ENCODE measurements at places on chromosomes 11 and 22.

DNA sequence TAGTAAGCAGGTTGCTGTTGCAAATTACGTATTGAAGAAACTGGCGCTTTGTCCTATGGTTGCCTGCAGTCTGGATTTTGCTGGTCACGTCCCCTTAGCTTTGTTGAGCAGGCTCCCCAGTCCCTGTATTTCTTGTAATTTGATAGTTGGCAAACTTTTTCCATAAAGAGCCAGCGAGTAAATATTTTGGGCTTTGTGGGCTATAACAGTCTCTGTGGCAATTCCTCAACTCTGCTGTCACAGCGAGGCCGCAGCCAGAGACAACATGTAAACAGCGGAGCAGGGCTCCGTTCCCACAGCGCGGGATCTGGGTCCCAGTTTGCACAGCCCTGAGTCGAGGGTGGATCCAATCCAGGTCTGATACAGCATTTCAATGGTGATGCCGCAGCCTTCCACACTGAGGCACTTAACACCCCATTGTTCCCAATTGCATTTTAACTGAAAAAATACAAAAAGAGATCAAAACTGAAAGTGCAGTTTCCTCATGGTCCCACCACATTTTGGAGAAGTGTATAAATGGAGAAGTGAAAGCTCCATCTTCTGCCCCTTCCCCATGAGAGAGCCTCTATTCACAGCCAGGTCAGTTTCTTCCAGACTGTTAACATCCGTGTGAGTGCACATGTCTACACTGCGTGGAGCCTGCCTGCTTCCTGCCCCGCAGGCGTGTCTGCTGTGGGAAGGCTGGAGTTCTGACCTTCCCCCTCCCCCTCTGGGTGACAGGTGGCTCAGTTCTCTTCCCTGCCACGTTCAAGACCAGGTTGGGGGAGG, 89.1 kb downstream of the RPS6KA4 start:
- peak; percentile 43 for DNase-seq

- no peak for DNase-seq
Observed at GRCh38 chr11:108559904-108560303, 33.7 kb downstream of the EXPH5 start.

GRCh38 chr11:44430140-44430539, 120.2 kb upstream of the ALX4 start:
- DNase-seq = no peak

DNA sequence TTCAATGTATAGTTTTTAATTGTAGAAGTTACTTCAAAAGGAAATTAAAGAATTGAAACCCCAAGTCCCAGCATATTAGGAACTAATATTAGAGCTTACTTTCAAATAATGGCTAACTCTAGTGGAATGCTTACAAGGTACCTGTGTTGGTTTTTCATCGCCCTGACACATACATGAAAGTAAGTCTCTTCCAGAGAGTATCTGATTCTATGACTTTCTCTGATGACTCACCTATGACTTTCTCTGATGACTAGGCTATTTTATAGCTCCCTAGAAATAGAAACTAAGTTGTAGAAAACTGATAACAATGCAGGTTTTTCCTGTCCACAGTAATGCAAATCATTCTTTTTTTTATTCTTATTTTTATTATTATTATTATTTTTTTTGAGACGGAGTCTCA, 33.6 kb upstream of the MMP7 start:
- DNase-seq = no peak

DNA sequence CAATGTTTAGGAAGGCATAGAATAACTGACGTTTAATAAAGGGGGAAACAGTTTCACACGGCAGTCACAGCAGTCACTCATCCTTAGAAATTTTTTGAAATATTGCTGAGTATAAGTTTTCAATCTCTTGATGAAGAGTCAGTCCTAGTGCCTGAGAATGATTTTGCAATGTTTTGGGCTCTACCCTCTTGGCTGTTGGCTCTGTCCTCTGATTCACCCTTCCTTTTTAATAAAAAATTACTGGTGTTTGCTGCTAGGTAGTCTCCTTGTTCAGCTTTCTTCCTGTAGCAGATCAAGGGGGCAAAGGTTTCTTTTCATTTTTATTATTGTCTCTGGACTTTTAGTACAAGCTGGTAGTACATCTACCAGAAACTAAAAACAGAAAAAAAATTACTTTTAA, 194.3 kb upstream of the ANO3 start:
- DNase-seq = no peak

DNA sequence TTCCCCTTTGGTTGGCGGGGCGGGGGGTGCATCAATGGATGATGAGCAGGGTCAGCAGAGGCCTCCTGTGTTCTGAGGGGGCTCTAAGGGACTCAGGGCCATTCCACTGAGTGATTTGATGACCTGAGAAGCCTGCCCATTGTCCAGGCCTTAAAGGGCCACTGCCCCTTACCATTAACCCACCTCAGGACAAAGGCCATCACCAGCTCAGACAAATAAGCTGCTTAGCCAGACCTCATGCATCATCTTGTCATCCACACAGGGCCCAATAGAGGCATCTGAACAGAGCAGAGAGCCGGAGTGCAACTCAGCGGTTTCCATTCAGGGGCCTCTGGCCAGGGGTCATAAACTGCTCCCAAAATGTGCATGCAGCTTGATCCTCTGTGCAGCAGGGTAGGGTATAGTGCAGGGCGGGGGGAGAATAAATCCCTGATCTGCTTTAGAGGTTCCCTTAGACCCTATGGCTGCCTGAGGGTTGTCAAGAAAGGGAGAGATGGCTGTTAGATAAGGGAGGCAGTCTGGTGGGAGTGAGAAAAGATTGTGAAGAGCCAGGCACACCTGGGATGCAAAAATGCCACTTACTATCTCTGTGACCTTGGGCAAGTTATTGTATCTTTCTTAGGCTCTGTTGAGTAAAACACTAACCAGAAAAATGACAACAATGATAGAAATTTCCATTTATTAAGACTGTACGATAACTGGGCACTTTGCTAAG, 375.5 kb upstream of the NARS2 start:
- DNase-seq = no peak

DNA sequence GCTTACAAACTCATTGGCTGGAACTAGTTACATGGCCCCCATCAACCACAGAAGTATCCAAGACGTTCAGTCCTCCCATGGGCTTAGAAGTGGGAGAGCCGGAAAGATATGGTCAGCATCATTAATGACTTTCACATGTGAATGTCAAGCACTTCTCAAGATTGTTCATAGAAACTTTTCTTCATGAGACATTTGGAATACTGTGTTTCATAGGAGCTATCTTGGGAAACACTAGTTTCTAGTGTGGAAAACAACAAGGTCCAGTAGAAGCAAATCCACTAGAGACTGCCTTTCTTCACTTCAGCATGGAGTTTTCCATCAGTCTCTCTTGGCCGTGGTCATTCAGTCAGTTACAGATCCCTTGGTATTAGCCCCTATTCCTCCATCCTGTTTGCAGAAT, 160.9 kb downstream of the C11orf91 start:
- DNase-seq = no peak

- DNase-seq = no peak
Observed at GRCh38 chr11:124801014-124801413, 808 bp upstream of the MSANTD2 start.

DNA sequence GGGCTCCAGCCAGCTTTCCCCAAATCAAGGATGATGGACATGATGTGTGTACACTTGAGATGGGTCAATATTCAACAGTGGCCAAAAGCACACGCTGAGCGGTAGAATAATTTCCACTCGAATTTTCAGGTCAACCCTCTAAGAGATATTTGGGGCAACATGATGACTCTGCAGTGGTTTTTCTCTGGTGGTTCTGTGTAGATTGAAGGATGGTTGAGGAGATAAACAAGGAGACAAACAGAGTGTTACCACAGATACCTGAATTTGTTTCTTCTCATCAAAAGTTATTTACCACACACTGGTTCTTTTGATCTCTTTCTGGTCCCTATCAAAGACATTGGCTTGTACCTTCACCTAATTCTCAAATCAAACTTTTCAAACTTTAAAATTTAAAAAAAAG, 242.0 kb downstream of the ETS1 start:
- DNase-seq = no peak

GRCh38 chr11:2591805-2592204, 108.0 kb downstream of the KCNQ1OT1 start:
- peak; percentile 5 for DNase-seq

- DNase-seq = no peak
Observed at GRCh38 chr11:34850334-34850733, 65.8 kb downstream of the APIP start.

DNA sequence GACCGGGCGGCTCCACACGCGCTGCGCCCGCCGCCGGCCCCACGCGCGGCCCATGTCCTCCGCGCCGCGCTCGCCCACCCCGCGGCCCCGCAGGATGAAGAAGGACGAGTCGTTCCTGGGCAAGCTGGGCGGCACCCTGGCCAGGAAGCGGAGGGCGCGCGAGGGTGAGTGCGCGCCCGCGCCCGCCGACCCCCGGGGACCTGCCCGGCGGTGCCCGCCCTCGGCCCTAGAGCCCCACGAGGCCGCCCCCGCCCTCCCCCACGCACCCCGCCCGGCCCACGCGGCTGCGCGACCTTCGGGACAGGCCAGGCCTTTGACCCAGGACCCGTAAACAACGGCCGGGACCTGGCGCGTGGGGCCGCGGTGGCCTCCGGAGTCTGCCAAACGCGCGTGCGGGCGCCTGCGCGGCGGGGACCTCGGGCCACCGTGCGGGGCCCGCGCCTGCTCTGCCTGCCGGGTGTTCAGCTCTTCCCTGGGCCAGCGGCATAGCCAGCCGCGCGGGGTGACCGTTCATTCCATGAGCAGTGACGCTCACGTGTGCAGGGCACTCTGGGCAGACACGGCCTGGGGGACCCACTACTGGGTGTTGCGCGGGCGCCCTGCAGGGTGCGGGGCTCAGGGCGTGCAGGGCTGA, at the start of gene PARVB:
PARVB (plus strand) TSS at position 15 of the 634 bp plus-strand sequence; CDS start at position 53, 38 bp downstream.
- peak; percentile 31 for DNase-seq

- DNase-seq = no peak
Observed at GRCh38 chr11:61534025-61534932, 25.7 kb downstream of the LRRC10B start.

GRCh38 chr22:42271191-42271813, 849 bp upstream of the TCF20 start:
- no peak for DNase-seq

DNA sequence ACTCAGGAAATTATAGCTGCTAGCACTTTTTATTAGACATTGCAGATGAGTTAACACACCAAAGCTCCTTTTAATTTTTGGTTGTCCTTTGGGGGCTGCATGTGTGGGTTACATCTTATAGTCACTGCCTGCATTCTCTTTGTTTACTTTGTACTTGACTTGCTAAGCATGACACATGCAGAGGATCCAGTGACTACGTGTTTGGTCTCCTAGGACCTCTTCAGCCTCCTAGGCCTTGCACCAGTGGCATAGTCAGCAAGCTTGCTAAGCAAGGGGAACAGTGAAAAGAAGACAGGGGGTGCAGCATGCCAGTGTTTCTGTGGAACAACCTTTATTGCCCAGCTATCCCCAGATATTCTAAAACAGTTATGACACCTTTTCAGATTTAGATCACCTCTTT, 108.2 kb downstream of the PAX6 start:
- DNase-seq = no peak

DNA sequence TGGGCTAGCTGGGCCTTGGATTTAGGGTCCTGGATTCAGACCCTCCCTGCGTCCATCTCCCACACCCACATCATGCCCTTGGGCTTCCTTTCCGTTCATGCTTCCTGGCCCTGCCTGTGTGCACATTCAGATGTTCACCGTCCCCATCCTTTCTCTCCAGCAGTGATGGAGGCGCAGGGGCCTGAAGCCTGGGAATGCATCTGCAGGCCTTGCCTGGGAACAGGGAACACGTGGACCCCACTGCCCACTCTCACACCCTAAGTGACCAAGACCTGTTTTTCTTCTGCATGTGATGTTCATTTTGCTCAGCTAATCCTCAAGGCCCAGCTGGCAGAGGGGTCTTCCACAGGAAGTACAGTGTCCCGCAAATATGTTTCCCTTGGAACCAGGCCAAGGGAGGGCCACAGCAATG, 91.6 kb upstream of the PARVA start:
- no peak for DNase-seq

- DNase-seq = no peak
Observed at GRCh38 chr11:113615098-113615497, 91.0 kb downstream of the TMPRSS5 start.

DNA sequence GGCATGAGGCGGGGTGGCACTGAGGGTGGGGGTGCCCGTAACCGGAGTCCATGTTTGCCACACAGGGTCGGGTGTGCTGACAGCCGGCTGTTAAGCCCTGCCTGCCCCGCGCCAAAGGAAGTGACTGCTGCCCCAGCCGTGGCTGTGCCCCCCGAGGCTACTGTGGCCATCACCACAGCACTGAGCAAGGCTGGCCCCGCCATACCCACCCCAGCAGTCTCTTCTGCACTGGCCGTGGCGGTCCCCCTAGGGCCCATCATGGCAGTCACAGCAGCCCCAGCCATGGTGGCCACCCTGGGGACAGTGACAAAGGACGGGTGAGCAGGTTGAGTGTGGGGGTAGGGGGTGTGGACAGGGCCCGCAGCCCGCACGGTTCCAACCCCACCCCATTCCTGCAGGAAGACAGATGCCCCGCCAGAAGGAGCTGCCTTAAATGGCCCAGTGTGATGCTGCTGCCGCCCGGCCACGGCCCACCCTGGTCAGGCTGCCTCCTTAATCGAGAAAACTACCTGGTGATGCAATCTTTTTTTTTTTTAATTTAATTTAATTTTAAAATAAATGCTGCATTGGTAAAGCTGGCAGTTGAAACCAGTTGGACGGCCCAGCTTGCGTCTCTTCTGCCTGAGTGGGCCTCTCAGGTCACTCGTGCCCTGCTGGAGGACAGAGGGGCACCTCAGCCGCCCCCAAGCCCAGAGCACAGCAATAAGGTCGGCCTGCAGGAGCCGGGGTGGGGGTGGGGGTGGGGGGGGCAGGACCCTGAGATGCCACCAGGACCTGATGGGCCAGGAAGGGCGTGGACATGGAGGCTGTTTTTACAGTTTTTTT, 30.8 kb downstream of the SBF1 start:
- DNase-seq = no peak

GRCh38 chr11:69645801-69646492, 5.0 kb downstream of the CCND1 start:
- DNase-seq = no peak

- no peak for DNase-seq
Observed at GRCh38 chr22:39408173-39408572, 8.6 kb downstream of the TAB1 start.

GRCh38 chr11:88340366-88340935, 2.9 kb upstream of the CTSC start:
- DNase-seq = no peak

DNA sequence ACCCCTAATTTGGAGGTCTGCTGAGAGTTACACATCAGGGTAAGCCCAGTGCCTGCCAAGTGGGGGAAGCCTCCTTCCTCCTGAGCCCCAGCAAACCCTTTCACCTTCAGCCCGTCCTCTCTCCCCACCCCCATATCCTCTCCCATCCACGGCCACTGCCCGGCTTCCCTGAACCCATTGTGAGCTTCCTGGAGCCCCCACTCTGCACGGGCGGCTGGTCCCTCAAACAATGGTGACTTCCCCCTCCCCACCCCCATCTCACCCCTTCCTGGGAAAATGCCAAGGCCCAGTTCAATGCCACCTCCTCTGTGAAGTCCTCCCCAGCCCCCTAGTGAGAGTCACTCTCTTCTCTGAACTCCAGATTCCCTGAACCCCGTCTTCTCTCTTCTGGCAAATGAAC, 17.9 kb downstream of the DNAL4 start:
- DNase-seq = no peak
